ENCODE measurements at places on chromosomes 1 and 21.

DNA sequence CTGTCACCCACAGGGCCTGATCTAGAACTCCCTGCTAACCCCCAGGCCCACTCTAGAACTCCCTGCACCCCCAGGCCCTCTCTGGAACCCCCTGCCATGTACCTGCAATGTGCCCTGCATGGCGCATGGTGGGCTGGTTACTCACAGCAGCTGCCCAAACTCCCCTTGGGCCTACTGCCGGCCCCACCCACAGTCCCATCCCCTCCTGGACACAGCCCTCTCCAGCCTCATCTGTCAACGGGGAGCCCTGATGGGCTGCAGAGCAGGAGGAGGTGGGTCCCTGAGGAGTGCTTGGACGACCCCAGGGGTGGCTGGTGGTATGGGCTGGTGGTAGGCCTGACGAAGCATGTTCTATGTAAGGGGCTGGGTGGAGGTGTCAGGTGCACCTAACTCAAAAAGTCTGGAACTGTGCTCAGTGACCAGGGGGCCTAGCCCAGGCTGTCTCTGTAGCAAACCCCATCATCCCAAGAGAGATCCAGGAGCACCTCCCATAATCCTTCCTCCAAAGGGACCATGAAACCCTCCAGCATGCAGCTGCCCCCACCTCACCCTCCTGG is 19.0 kb upstream of the PRSS38 start:
- no peak overlapping the region for H3K27ac ChIP-seq
- H3K4me3 ChIP-seq: no peak overlapping the region
- no peaks in the 10 kb centered on the region for H3K4me1 ChIP-seq
- H3K36me3 ChIP-seq: no peaks in the 10 kb centered on the region

DNA sequence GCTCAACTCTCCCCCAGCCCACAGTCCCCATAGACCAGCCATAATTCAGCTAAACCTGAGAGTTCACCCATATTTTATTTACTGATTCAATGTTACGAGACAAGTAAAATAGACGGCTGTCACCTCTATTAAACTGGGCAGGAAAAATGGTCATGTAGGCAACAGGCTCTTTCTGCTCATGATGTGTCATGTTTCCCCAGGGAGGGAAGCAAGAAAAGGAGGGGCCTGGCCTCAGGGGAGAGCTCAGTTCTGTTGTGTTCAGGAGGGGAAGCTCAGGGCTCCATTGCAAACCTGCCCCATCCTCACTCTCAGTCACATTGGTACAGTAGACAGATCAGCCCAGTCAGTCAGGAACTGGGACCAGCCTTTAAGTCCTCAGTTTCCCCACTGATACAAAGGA is 12.8 kb downstream of the GRIK3 start:
- no peaks in the 10 kb centered on the region for H3K27me3 ChIP-seq
- no peak overlapping the region for H3K27ac ChIP-seq
- no peaks in the 10 kb centered on the region for H3K4me1 ChIP-seq
- H3K4me3 ChIP-seq: no peak overlapping the region
- H3K36me3 ChIP-seq: no peaks in the 10 kb centered on the region

DNA sequence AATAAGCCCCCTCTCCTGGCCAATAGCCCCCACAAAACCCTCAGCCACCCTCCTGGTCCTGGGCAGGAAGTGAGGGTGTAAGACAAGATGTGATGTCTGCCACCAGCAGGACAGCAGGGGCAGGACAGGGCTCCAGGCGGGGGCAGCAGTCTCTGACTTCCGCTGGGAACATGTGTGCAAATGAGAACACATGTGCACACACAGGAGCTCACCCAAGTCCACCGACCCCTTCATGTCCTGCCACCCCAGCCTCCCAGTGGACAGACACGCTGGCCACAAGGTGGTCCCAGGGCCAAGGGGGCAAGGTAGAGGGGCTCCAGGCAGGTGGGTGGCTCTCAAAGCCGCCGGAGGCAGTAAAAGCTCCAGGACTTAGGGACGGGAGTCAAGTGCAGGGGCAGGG is 60.1 kb downstream of the KCNAB2 start:
- no peaks in the 10 kb centered on the region for H3K36me3 ChIP-seq
- H3K27ac ChIP-seq: no peak overlapping the region
- no peak for DNase-seq
- no peak overlapping the region for H3K4me3 ChIP-seq
- H3K27me3 ChIP-seq: no peaks in the 10 kb centered on the region

- H3K36me3 ChIP-seq: no peaks in the 10 kb centered on the region
- no peak overlapping the region for H3K4me3 ChIP-seq
- no peak for DNase-seq
- no peak overlapping the region for H3K27ac ChIP-seq
- no peaks in the 10 kb centered on the region for H3K27me3 ChIP-seq
These were observed 199.4 kb upstream of the PTGFR start for GRCh38 chr1:78291418-78291817.

DNA sequence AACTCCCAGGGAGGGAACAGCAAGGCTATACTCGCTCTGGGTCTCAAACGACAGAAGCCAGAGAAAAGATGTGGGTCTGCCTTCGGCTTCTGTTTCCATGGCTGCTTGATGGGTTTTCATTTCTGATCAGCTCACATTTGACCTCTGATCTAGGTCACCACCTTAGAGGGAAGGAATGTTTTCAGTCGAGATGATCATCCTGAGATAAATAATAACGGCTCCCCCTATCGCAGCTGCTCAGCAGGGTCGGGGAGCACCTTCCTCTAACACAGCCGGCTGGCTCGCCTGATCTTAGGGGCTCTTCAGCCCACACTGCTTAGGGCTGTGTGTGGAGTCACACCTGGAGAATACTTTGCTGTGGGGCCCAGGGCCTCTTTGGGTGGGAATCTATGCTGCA is 53.1 kb upstream of the ZNF648 start:
- H3K27me3 ChIP-seq: peaks cover 7% of the 10 kb centered on the region
- no peaks in the 10 kb centered on the region for H3K36me3 ChIP-seq
- DNase-seq: no peak
- H3K27ac ChIP-seq: no peak overlapping the region
- no peaks in the 10 kb centered on the region for H3K4me1 ChIP-seq

DNA sequence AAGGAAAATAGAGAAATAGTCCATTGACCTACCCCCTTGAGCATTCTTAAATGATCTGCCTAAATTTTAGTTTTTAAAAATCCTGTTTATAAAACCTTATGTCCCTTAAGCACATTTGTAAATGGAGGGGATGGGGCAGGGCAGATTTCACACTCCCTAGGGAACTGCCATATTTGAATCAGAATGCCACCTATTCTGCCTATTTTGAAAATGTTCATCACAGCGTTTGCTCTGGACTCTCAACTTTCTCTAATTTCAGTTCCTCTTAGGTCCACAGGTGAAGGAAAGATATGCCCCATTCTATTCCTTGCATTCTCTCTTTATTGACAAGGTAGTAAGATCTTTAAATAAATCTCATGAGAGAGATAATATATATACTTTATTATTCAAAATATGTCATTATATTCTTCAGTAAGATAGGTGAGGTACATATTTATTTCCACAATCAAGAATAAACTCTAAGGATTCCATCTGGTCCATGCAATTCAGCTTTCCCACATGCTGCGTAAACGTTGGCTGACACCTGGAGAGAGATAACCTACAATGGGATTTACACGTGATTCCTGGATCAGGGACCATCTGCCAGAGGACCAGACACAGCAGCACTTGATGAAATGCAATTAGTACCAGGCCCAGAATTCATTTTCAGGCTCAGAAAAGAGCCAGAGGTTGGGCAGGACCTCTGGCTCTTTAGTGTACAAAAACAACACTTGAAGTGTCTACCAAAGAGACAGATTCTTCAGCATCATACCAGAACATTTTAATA is 1.2 kb upstream of the LPGAT1 start:
- no peak overlapping the region for H3K27ac ChIP-seq
- no peak overlapping the region for H3K4me3 ChIP-seq
- no peak for DNase-seq
- peaks cover 44% of the 10 kb centered on the region for H3K4me1 ChIP-seq

- no peak for DNase-seq
- no peak overlapping the region for H3K4me3 ChIP-seq
- H3K36me3 ChIP-seq: peaks cover 25% of the 10 kb centered on the region
- H3K27ac ChIP-seq: no peak overlapping the region
- H3K27me3 ChIP-seq: no peaks in the 10 kb centered on the region
- peaks cover 3% of the 10 kb centered on the region for H3K4me1 ChIP-seq
These were observed 12.1 kb downstream of the USP24 start for GRCh38 chr1:55203064-55203463.

GRCh38 chr21:39518055-39518846 is 66.5 kb downstream of the SH3BGR start:
- no peak overlapping the region for H3K4me3 ChIP-seq
- H3K4me1 ChIP-seq: no peaks in the 10 kb centered on the region
- peak; percentile 62 for DNase-seq
- no peak overlapping the region for H3K27ac ChIP-seq
- no peaks in the 10 kb centered on the region for H3K36me3 ChIP-seq

GRCh38 chr1:3508757-3509415 is 54.4 kb downstream of the ARHGEF16 start:
- no peak overlapping the region for H3K27ac ChIP-seq
- H3K4me1 ChIP-seq: no peaks in the 10 kb centered on the region
- no peaks in the 10 kb centered on the region for H3K36me3 ChIP-seq
- no peaks in the 10 kb centered on the region for H3K27me3 ChIP-seq
- no peak for DNase-seq

DNA sequence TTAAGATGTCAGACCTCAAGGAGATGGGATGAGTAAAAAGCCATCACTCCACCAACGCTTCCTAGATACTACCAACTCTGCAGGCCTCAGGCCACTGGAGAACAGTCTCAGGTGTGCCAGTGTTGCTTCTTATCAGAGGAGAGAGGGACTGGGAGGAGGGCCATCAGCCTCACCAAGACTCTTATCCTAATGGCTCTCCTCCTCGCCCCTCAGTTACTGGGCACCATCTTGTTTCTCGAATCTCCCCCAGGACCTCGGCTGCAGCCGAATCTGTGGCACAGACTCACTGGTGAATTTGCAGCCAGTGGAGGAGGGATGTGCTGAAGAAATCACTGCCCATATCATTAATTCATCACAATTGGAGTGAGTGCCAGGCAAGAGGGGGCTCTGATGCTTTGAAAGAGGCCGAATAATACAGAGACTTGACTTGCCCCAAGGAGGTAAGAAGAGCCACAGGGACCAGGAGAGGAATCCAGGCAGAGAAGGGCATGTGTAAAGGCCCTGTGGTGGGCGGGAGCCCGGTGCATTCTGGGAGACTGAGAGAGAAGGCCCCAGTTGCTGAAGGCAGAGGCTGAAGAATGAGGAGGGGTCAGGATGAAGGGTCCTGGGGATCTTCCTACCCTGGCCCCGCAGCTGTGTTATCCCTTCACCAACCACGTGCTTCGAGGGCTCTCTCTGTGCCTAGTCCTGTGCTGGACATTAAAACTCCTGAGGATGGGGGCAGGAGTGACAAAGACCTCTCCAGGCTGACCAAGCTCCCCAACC is 129.8 kb downstream of the PTPRU start:
- H3K27ac ChIP-seq: no peak overlapping the region
- H3K4me1 ChIP-seq: no peaks in the 10 kb centered on the region
- no peak for DNase-seq
- H3K36me3 ChIP-seq: no peaks in the 10 kb centered on the region
- H3K27me3 ChIP-seq: peaks cover 8% of the 10 kb centered on the region

GRCh38 chr1:219629296-219629880 is 16.5 kb upstream of the ZC3H11B start:
- no peak for DNase-seq
- no peaks in the 10 kb centered on the region for H3K36me3 ChIP-seq
- H3K27me3 ChIP-seq: no peaks in the 10 kb centered on the region
- H3K4me3 ChIP-seq: no peak overlapping the region

DNA sequence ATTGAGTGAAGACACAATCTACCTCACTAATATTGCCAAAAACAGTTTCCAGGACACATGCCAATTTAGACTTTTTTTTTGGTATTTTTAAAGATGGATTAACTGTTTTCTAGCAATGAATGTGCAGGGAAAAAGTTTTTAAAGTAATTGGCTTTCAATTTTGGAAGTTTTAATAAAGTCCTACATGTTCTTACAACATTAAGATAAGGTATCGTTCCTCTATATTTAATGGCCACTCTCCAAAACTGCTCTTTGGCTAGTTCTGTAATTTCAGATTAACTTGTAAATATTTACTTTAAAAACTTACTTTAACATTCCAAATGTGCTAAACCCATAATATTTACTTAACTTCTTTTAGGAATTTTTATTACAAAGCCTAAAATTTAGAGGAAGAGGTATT is 1332.2 kb upstream of the PRMT6 start:
- no peaks in the 10 kb centered on the region for H3K36me3 ChIP-seq
- H3K27ac ChIP-seq: no peak overlapping the region
- H3K4me3 ChIP-seq: no peak overlapping the region
- DNase-seq: no peak
- H3K27me3 ChIP-seq: no peaks in the 10 kb centered on the region

DNA sequence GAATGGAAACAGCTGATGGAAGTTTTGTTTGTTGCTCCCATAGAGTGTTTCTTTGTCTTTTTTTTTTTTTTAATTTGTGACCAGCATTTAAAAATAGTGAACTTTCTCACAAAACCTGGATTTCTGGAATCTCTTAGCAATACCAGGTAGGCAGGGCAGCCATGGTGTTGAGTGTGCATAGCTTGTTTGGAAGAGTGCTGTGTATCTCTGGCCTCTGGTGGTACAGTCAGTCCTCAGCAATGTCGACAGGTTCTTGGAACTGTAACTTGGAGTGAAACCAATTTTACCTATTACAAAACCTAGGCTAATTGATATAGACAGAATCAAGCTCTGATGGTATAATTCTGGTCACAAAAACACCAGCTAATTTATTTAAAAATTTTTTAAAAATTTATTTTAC is 6.7 kb downstream of the AADACL3 start:
- no peaks in the 10 kb centered on the region for H3K36me3 ChIP-seq
- no peak overlapping the region for H3K27ac ChIP-seq
- no peaks in the 10 kb centered on the region for H3K4me1 ChIP-seq
- H3K4me3 ChIP-seq: no peak overlapping the region
- no peak for DNase-seq

- no peaks in the 10 kb centered on the region for H3K27me3 ChIP-seq
- H3K36me3 ChIP-seq: no peaks in the 10 kb centered on the region
- no peak overlapping the region for H3K27ac ChIP-seq
- no peak for DNase-seq
- H3K4me1 ChIP-seq: no peaks in the 10 kb centered on the region
These were observed 41.0 kb upstream of the ERO1B start for GRCh38 chr1:236322566-236323409.

DNA sequence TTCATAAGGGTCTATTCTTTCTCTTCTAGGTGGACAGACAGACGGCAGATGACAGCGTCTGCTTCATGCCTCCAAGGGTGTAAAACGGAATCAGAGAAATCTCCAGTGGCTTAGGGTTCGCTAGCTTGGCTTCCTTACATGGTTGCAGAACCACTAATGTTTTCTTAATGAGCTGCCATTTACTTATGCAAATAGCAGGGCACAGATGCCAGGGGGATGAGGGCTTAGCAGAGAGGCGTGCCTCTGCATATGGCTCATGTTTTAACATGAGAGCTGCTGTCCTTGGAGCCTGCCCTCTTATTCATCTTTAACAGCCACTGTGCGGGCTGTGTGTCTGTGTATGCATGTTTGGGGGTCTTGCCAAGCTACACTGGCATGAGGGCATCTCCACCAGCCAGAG is 119.6 kb downstream of the IER5 start:
- H3K4me1 ChIP-seq: no peaks in the 10 kb centered on the region
- H3K27ac ChIP-seq: no peak overlapping the region
- peaks cover 37% of the 10 kb centered on the region for H3K27me3 ChIP-seq
- no peak for DNase-seq

- no peaks in the 10 kb centered on the region for H3K4me1 ChIP-seq
- no peak overlapping the region for H3K27ac ChIP-seq
- H3K4me3 ChIP-seq: no peak overlapping the region
- DNase-seq: no peak
- H3K27me3 ChIP-seq: no peaks in the 10 kb centered on the region
- no peaks in the 10 kb centered on the region for H3K36me3 ChIP-seq
These were observed 71.6 kb downstream of the NENF start for GRCh38 chr1:212504171-212504803.
